Lung (tissue), 17 donors: ENCODE measurements at places on chromosomes 11 and 22.

GRCh38 chr11:128642571-128642970 lies 51.3 kb upstream of the FLI1 start:
- no peak for DNase-seq

DNA sequence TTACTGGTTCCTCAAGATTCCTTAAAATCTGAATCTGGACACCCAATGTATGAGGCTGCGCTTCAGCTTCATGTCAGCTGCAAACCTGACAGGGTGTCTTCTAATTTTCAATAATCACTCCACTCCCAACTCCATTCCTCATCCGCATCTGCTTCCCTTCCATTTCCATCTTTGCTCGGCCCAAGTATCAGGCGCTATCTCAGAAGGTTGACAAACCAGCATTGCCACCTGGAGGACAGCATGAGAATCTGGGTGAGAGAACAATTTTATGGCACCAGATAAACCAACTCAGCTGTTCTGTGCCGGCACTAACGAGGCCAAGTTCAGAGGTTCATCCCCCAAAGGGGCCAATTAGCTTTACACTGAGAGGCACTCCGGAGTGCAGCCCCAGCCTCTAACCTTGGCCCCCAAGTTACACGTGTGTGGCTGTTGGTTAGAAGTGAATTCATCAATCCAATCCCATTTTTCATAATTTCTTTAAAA lies 79.1 kb upstream of the LMO2 start:
- peak; percentile 77 for DNase-seq

GRCh38 chr11:12356944-12357655 lies 20.3 kb upstream of the PARVA start:
- DNase-seq = no peak

DNA sequence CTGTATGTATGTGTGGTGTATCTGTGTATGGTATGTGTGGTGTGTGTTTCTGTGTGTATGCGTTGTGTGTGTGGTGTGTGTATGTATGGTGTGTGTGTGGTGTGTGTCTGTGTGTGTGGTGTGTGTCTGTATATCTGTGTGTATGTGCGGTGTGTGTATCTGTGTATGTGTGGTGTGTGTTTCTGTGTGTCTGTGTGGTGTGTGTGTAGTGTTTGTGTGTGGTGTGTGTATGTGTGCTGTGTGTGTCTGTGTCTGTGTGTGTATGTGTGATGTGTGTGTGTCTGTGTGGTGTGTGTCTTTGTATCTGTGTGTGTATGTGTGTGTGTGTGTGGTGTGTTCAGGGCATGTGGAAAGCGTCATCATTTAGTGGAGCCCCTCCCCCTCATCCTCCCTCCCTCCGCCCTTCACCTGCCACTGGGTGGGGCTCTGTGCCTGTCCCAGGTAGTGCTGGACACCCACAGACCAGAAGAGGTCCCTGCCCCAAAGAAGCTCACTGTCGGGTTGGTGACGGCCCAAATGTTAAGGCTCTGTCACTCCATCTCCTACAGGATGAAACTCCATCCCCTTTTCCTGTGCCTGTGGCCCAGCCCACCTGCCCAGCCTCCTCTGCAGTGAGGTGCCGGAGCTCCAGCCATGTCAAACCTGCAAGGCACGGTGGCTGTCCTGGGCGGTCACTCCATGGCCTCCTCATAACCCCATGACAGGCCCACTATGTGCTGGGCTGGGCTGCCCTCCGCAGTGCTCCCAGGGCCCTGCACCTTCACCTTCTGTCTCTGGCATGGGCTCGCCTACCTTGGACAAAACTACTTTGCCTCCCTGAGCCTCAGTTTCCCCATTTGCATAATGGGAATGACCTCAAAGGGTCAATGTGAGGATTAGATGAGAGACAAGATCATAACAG lies 23.4 kb upstream of the SHISAL1 start:
- no peak for DNase-seq

DNA sequence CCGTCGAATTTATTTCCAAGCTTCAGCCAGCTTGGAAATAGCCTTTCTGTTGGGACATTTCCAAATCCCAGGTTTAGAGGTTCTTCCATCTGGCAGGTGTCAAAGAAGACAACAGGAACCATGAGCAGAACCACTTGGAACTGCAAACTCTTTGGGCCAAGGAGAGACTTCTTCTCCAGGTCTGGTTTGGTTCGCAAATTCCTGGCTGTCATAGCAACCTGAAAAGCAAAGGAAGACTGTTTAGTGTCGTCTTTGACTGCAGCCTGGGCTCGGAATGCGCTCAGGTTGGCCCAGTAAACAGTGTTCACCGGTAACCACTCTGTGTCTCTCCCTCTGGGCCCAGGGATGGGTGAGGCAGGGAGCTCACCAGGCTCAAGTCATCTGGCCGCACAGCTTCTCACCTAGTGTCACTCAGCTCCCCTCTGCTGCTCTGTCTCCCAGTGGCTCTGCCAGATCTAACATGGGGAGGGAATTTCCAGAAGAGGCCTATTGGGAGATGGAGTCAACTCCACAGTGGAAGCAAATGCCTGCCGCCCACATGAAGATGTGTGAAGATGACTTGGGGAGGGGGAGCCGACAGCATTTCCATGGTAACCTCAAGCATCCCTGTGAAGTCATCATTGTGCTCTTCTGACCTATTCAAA lies 11.9 kb upstream of the CLMP start:
- peak; percentile 28 for DNase-seq

DNA sequence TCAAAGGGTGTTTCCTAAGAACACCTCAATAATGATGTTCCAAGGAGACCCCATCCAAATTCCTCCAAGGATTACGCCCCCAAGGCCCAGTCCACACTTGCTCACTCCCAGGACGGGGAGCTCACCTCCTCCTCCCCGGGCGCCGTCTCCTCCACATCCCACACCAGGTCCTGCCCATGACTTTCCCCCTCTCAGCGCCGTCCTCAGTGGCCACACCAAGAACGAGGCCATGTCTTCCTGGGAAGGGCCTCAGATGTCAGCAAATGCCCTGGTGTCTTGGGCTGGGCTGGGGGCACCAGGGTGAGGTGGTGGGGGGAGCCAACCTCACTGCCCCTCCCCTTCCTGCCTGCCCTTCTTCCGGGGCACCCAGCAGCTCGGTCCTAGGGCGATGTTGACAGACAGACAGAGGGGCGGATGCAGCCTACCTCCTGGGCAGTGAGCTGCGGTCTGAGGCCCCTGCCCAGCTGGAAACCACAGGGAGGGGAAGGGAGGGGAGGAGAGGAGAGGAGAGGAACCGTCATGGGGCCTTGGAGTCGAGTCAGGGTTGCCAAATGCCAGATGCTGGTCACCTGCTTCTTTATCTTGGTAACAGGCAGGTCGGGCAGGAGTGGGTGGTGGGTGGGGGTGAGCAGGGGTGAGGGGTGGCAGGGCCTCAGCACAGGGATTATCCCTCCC lies at the start of the genes C11orf21 and TSPAN32:
TSS of gene C11orf21 (minus strand) at position 288 of the 675 bp plus-strand sequence. CDS start at position 178, 110 bp downstream.
TSS of gene TSPAN32 (plus strand) at position 383 of the 675 bp plus-strand sequence. CDS start at position 520, 137 bp downstream.
- peak; percentile 32 for DNase-seq

DNA sequence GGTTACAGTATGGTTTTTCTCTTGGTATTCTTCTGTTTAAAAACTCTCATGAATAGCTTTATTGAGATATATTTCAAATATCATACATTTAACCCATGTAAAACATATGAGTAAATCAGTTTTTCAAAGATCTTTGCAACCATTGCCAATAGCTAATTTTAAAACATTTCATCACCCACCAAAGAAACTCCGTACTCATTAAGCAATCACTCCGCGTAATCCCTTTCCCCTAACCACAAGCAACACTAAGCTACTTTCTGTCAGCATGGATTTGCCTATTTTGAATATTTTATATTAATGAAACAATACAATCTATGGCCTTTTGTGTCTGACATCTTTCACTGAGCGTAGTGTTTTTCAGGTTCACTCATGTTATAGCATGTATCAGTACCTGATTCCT lies 697.9 kb upstream of the ANO5 start:
- no peak for DNase-seq

GRCh38 chr11:106723071-106723470 lies 295.2 kb downstream of the GUCY1A2 start:
- DNase-seq = no peak
